ENCODE measurements at places on chromosomes 6 and 20.

DNA sequence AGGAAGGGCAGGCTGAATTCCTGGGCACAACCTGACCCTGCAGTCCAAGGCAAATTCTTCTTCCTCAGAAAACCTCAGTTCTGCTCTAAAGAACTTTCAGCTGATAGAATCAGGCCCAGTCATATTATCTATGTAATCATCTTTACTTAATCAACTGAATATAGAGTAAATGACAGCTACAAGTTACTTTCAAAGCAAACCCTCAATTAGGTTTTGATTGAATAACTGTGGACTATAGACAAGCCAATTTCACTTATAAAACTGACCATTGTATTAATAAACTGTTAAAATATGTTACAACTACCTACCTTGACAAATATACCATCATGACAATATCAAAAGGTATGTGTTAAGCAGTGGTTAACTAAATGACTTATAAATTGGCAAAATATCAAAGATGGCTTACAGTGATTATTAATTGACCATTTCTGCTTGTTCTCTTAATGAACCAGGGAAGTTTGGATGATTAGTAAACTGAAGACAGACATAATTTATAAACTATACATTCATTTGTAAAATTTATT lies 46.1 kb upstream of the ADGRF5 start:
- no peak overlapping the region for H3K27ac ChIP-seq
- H3K4me3 ChIP-seq: no peak overlapping the region
- no peaks in the 10 kb centered on the region for H3K36me3 ChIP-seq

DNA sequence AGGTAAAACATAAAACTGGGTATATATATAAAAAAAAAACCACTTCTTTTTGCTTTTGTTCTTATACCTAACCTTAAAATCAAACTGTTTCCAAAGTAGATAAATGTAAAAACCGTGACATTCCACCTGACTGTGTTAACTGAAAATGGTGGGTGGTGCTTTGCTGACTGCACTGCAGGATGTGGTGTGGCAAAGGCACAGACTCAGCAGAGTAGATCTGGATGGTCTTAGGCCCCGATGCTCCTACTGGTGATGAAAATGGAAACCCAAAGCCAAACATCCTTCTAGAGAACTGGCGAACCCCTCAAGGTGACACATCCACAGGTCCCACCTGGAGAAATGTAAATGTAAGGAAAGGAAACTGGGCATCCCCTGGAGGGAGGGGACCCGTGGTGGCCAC lies 8.9 kb downstream of the TGIF2 start:
- H3K27me3 ChIP-seq: no peaks in the 10 kb centered on the region
- no peak overlapping the region for H3K27ac ChIP-seq

DNA sequence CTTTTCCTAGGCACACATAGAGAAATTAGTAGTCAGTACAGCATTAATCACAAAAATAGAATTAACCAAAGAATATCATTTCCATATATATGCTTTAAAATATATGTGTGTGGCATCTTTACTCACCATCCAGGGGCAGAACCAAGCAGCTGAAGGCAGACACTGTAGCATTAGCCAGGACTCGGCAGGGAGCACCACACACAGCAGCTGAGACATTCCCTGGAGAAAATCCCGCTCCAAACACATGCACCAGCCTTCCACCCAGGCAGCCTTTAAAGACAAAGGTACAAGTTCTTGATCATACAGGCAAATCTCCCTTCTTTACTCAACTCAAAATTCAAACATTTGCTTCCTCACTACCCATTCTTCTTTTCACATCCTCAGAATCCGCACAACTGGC lies 64.7 kb downstream of the PKHD1 start:
- H3K27ac ChIP-seq: no peak overlapping the region
- DNase-seq: no peak
- no peaks in the 10 kb centered on the region for H3K36me3 ChIP-seq
- H3K4me1 ChIP-seq: no peaks in the 10 kb centered on the region
- H3K4me3 ChIP-seq: no peak overlapping the region
- no peaks in the 10 kb centered on the region for H3K27me3 ChIP-seq

- H3K36me3 ChIP-seq: no peaks in the 10 kb centered on the region
- H3K4me1 ChIP-seq: no peaks in the 10 kb centered on the region
- H3K27me3 ChIP-seq: no peaks in the 10 kb centered on the region
- H3K27ac ChIP-seq: no peak overlapping the region
- no peak for DNase-seq
- H3K4me3 ChIP-seq: no peak overlapping the region
Measured at GRCh38 chr20:41538810-41539596, 79.2 kb downstream of the CHD6 start.

GRCh38 chr6:30200551-30201281 lies 12.5 kb downstream of the TRIM26 start:
- no peak overlapping the region for H3K4me3 ChIP-seq
- H3K27ac ChIP-seq: no peak overlapping the region
- no peak for DNase-seq
- H3K4me1 ChIP-seq: peaks cover 48% of the 10 kb centered on the region
- H3K27me3 ChIP-seq: no peaks in the 10 kb centered on the region

- no peak overlapping the region for H3K4me3 ChIP-seq
- no peak for DNase-seq
- no peaks in the 10 kb centered on the region for H3K4me1 ChIP-seq
- H3K27ac ChIP-seq: no peak overlapping the region
- H3K27me3 ChIP-seq: no peaks in the 10 kb centered on the region
Measured at GRCh38 chr20:51579137-51579536, 36.6 kb upstream of the NFATC2 start.

GRCh38 chr6:87384449-87384848 lies 23.3 kb upstream of the CFAP206 start:
- no peaks in the 10 kb centered on the region for H3K4me1 ChIP-seq
- no peak for DNase-seq
- H3K27ac ChIP-seq: no peak overlapping the region
- no peaks in the 10 kb centered on the region for H3K27me3 ChIP-seq
- H3K36me3 ChIP-seq: no peaks in the 10 kb centered on the region
- no peak overlapping the region for H3K4me3 ChIP-seq

DNA sequence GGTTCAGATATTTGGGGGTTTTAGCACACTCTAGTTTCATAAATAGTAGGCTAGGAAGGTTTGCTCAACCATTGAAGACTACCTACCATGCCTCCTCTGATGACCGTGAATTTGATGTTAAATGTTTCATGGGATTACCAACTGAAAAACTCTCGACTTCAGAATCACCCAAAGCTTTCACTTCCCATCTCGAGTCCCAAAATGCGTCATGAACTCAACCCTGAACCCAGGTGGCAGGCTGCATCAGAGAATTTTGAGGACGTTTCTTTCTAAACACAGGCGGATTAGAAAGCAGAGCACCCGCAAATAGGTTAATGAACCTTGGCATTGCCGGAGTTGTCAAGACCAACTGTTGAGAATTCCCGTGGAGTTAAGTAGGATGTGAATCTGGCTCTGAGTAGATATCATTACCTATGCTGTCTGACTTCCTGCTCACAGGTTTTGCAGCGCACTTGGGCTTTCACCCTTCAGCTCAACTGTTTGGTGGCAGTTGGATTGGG lies 98.4 kb upstream of the ADTRP start:
- H3K27me3 ChIP-seq: no peaks in the 10 kb centered on the region
- no peaks in the 10 kb centered on the region for H3K36me3 ChIP-seq
- H3K27ac ChIP-seq: no peak overlapping the region
